Fibroblast of skin of right biceps (primary cell): ENCODE measurements at places on chromosomes 11 and 22.

- DNase-seq = no peak
These were observed 13.6 kb upstream of the CHRNA10 start for GRCh38 chr11:3684819-3685172.

GRCh38 chr22:35380537-35381423 lies at the start of gene HMOX1:
Gene HMOX1, plus strand, starts transcription at chr22:35381096. Its CDS starts 78 bp downstream, at chr22:35381174.
- peak; percentile 88 for DNase-seq

GRCh38 chr22:49849161-49850020 lies 4.3 kb upstream of the ZBED4 start:
- DNase-seq = no peak

DNA sequence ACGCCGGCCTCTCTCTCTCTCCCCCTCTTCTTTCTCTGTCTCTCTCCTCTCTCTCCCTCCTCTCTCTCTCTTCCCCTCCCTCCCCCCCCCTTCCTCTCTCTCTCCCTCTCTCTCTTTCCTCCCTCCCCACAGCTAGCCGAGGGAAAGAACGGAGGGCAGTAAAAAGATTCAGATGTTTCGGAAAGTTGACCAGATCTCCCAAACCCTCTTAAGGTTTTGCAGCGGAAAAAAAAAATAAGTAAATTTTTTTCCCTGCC lies 195 bp upstream of the ALX4 start:
- DNase-seq = no peak

GRCh38 chr11:128299132-128299726 lies 288.1 kb downstream of the ETS1 start:
- peak; percentile 43 for DNase-seq

- no peak for DNase-seq
These were observed 83.7 kb downstream of the TRIM29 start for GRCh38 chr11:120054016-120054752.

DNA sequence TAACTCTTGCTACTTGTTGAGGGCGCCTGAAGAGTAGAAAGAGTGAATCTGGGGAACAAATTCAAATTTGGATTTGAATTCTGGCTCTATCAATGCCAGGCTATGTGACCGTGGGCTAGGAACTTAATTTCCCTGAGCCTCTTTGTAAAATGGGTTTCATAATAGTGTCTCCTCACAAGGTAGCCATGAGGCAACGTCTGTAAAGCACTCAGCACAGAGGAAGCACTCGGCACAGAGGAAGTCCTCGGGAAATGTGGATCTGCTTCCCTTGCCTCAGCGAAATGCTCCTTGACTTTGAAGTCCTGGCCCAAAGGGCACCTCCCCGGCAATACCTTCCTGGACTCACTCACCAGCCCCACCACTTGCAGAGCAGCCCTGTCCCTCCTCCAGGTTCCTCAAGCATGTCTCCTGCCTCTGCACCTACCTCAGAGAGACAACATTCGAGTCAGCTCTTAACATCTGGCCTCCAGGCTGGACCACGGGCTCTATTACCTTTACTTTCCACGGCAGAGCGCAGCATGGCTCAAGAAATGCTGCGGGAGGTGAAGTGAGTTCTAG lies 17.7 kb downstream of the CD6 start:
- no peak for DNase-seq

- no peak for DNase-seq
These were observed 60.0 kb downstream of the BARX2 start for GRCh38 chr11:129435499-129436245.

DNA sequence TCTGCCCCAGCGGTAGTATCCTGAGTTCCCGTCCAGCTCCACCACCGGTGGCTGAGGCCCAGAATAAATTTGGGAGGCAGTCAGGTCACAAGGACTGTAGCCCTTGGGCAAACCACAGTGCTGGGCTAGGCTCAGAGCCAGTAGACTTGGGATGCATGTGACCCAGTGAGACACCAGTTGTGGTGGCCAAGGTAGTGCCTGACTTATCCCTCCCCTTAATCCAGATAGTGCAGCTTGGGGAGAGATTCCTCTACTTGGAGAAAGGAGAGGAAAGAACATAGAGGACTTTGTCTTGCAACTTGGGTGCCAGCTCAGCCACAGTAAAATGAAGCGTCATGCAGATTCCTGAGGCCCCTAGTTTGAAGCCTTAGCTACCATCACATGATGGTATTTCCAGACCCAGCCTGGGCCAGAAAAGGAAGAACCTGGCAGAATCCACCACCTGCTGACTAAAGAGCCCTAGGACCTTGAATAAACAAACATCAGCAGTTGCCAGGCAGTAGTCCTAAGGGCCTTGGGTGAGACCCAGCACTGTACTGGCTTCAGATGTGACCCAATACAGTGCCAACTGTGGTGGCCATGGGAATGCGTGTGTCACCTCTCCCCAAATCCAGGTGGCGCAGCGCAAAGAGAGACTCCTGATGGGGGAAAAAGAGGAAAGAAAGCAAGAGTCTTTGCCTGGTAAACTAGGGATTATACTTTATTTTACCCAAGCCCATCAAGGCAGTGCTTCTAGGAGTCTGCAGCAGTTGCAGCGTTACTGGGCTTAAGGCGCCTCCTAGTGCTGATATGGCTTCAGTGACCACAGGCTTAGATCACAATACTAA lies 17.0 kb upstream of the DDX10 start:
- DNase-seq = peak; percentile 70

GRCh38 chr11:21924262-21924661 lies 268.6 kb upstream of the ANO5 start:
- DNase-seq = no peak

GRCh38 chr11:95996621-95997235 lies 72.8 kb upstream of the MTMR2 start:
- peak; percentile 15 for DNase-seq

DNA sequence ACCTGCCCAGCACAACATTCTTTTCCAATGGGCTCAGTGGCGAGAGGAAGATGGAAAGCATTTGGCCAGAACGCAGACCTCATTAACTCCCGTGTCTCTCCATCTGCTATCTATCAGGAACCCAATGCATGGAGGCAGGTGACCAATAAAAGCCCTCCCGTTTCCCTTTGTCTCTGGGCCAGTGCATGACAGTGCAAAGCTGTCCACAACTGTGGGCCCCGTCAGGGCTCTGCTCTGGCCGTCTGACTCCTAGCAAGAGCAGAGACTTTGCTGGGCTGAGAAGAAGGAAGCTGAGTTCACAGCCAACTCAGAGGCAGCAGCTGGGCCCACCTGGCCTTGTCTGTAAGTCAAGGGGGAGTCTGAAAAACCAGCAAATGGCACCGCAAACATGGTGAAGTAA lies 177.8 kb downstream of the TENM4 start:
- no peak for DNase-seq

- DNase-seq = peak; percentile 59
These were observed 63.0 kb downstream of the RELT start for GRCh38 chr11:73439002-73439843.

- peak; percentile 9 for DNase-seq
These were observed 339.4 kb downstream of the CADM1 start for GRCh38 chr11:115164774-115165173.

- DNase-seq = peak; percentile 30
These were observed 688 bp downstream of the PTS start for GRCh38 chr11:112226831-112227401.

DNA sequence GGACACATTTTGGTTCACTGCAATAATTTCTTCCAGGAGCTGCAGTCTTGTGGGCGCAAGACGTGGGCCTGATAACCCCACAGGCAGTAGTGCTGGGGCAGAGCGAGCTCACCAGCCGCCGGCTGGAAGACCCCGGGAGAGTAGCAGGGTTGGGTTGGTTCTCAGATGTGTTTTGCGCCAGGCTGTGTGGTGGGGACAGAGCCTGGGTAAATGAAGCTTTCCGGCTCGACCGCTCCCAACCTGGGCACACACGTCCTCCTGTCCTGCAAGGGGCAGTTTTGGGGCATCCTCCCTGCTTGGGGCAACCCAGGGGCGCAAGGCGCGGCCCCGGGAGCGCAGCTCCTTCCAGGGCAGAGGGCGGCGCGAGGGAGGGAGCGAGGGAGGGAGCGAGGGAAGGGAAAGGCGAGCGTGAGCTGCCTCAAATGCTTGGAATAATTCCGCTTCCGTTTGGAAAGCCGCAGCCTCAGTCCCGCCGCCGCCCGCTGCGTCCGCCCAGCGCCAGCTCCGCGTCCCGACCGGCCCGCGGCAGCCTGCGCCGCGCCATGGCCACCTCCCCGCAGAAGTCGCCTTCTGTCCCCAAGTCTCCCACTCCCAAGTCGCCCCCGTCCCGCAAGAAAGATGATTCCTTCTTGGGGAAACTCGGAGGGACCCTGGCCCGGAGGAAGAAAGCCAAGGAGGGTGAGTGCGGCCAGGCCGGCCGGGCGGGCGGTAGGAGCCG lies at the start of gene PARVA:
Gene PARVA, plus strand, starts transcription at position 466 of the 718 bp plus-strand sequence. Its CDS starts 77 bp downstream, at position 543.
- DNase-seq = peak; percentile 91

DNA sequence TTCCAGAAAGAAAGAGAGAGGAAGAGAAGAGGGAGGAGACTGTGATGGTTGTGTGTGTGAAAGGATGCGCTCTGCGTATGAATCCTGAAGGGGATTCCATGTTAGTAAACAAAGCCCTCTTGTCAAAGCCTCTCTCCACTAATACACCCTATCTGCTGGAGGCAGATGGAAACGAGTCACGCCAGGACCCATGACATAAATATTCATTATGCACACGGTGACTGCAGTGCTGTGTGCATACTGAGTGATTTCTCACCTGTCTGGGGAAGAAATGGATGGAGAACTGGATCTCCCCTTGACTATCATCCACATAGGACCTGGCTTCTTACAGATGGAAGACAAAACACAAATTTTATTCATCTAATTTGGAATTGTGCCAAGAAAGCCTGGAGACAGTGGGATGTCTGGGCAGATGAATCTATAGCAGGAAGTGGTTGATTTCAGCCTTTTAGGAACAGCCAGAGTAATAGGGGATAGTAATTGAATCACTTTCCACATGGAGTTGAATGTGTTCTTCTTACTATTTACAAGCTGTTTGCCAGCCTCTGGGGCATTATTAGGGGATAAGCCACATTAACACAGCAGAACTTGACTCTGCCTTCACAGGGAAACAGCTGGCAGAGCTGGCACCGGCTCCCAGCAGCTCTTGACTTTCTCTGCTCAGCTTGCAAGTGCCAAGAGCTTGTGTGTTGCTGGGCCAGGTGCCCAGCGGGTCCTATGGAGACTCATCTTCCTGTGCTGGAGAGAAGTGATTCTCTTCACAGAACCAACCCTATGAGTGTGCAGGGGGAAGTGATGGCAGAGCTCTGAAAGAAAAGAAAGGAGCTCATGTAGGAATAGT lies 9.0 kb downstream of the MTNR1B start:
- peak; percentile 3 for DNase-seq

GRCh38 chr11:10747733-10748132 lies 3.3 kb upstream of the CTR9 start:
- DNase-seq = no peak

GRCh38 chr22:43475549-43476076 lies 63.8 kb downstream of the MPPED1 start:
- no peak for DNase-seq

- no peak for DNase-seq
These were observed 51.6 kb upstream of the PARVG start for GRCh38 chr22:44128958-44129618.

GRCh38 chr11:60310407-60310998 lies 16.6 kb upstream of the MS4A6E start:
- DNase-seq = no peak

DNA sequence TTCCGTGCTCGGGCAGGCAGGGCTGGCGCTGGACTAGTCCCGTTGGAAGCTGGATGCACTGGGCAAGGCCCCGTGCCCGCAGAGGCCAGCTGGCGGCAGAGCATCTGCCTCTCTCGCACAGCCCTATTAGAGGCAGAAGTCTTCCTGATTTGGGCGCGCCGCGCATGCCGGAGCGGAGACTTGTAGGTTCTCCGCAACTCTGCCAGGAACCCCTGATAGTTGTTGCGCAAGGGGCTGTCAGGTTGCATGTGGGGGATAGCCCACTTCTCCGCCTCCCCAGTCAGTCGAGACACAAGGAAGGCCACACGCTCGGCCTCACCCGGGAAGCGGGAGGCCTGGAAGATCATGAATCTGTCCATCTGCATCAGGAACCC lies 1.2 kb downstream of the RTL6 start:
- DNase-seq = no peak

GRCh38 chr11:31160504-31161422 lies 208.8 kb downstream of the DCDC1 start:
- no peak for DNase-seq
